Activated CD4-positive, alpha-beta T cell treated with anti-CD3 and anti-CD28 coated beads for 1 hour (primary cell): ENCODE measurements at places on chromosomes 2 and 18.
A peak's percentile ranks its signal among the peaks of the same experiment; 100 is the strongest.

DNA sequence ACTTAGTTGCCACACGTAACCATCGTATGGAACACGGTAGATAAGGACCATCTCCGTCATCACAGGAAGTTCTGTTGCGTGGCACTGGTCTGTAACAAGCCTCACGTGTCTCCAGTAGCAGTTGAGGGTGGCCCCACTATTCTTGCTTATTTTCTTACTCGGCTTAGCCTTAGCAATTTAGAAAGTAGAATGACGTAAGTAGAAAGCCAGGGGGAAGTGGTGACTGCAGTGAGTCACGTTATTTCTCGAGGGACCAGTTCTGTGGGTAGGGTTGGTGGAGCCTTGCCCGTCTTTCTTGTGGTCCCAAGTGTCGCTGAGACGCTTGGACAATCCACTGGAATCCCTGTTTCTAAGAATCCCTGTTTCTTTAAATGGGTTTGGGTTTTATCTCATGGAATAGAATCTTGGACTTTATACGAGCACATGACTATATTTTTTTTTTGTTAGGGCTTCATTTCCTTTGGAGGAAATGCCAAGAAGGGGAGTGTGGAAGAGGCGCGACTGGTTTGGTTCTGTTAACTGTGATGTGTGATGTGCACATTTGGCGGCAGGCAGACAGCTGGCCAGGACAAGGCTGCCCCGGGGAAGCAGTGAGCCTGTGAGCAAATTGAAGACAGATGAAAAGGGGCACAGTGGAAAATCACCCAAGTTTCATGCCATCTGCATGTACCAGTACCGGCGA, 96.2 kb downstream of the CABLES1 start:
- peak; percentile 50 for DNase-seq

- no peak for DNase-seq
These were observed 193.8 kb downstream of the PAX3 start for GRCh38 chr2:222105046-222105445.

GRCh38 chr2:236215196-236215595, 47.0 kb upstream of the GBX2 start:
- DNase-seq: no peak

DNA sequence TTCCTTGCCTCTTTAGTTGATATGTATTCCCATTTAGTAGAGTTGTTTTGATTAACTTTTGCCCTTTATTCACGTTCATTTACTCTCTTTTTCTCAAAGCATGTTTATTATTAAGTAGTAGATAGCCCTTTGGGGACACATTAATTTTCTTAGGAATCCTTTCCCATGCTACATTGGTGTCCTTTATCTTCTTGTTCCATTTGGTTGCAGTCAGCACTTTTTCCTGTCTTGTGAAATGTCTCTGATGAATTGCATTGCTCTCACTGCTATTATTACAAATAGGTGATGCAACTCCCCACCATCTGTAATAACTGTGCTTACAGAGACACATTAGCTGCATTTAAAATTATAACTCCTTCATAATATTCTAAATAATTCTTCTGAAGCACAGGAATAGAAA, 428.5 kb upstream of the CNTNAP5 start:
- no peak for DNase-seq

DNA sequence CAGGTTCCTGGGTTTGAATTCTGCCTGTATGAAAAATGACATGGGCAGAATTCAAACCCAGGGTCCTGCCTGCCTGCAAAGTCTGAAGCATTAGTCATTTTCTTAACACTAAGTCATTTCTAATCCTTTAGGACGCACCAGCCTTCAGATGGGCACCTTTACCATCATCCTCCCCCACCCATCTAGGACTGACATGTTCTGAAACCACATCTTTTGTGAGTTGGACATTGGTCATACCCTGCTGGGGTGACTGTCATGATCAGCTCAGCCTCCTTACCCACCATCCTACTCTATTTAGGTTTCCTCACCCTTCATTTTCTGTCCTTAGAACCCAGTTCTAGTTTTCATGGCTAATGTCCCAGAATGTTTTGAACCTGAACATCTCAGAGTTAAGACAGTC, 104.9 kb downstream of the TRIB2 start:
- DNase-seq: no peak

DNA sequence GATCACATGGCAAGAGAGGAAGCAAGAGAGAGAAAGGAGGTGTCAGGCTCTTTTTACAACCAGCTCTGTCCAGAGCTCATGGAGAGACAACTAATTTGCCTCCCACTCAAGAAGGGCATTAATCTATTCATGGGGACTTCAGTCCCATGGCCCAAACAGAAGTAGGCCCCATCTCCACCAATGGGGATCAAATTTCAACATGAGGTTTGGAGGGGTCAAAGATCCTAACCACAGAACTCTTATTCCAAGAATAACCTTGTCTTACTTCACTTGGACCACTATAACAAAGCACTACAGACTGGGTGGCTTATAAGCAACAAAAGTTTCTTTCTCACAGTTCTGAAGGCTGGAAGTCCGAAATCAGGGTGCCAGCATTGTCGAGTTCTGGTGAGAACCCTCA, 31.8 kb downstream of the GRB14 start:
- DNase-seq: no peak

GRCh38 chr2:3661149-3661660, 3.2 kb downstream of the ALLC start:
- no peak for DNase-seq

DNA sequence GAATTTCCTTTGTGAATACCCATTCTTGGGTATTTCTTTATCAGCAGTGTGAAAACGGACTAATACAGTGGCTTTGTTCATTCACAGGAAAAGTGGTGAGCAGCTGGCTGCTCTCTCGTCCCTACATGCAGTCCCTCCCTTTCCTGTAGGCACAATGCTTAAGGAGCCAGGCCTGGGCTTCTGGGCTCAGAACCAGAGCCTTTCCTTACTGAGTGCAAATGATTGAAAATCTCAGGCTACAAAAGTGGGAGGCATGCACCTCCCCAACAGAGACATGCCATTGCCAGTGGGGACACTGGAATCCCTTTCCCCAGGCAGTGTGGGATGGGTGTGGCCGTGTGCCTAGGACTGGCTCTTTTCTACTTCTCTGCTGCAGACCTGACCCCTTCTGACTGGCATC, 61.3 kb downstream of the MCFD2 start:
- no peak for DNase-seq

DNA sequence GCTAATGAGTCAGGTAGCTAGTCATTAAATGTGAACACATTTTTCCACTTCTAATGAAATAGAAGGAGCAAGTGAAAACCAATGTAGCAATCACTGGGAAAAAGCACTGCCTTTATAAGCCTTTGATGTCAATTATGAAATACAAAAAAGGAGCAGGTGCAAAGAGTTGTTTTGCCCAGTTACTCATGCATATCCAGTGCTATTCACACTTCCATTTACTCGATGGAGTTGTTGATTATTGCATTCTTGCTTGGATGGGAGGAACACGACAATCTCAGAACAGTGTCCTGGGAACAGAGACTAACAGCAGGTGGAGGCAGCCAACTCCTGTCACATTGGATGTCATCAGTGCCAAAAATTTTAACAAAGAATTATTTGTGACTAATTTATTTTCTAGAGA, 372.5 kb downstream of the CBLN2 start:
- no peak for DNase-seq

DNA sequence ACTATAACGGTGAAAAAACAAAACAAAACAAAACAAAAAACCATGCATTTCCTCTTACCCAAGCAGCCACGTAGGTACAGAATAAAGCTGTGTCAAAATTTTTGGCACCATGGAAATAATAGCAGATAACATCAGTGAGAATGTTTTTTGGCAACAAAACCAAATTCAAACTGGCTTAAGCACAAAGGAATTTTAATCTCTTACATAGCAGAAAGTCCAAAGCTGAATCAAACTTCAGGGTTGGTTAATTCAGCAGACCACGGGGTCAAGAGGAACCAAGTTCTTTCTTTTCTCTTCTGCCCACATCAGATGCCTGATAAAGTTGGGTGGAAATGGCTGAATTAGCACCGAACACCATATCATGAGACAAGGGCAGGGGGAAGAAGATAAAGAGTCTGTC, 129.5 kb downstream of the PAX3 start:
- DNase-seq: no peak

DNA sequence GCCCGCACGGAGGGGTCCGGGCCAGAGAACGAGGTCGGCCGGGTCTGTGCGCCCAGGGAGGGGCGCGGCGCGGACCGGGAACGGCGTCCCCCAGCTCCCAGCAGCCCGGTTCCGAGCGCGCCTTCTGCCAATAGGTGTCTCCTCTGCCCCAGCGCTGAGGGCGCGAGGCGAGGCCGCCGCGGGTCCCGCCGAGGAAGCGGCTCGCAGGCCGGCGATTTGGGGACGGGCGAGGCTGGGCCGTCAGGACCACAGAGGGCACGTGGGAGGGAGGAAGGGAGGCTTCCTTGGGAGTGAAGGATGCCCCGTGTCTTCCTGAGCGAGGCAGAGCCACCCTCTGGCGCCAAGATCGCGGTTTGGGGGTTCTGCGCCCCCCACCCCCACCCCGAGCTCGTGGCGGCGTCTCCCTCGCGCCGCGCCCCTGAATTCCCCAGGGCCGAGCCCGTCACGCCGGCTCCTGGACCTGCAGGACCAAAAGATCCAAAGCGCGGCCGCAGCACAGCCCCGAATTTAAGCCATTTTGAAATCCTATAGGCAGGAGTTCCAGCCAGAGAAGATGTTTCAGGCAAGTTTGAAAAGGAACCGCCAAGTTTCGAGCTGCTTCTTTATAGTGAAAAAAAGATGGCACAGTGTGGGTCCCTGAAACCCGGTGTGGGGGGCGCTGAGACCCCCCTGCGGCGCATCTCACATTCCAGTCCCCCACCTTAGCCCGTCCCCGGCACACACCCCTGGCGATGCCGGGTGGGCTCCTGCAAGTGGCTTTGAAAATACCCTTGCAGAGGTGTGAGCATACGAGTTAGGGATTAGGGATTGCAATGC, 909 bp downstream of the NFATC1 start:
- DNase-seq: no peak

DNA sequence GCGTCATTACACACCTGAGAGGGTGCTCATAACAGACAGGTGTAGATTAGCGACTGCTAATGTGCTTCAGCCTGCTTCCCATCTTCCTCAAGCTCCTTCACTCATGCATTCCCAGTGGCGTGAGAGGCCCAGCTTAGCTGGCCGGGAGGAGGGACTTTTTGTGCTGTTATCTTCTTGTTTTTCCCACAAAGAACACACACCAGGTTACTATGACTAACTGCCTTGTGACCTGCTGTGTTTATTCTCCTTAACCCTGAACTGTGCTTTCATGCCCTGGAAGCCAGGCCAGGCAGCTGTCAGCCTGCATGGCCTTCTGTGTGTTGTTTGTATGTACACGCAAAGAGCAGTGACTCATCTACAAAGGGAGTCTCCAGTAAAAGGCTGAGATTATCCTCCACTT, 143.8 kb downstream of the PIEZO2 start:
- DNase-seq: no peak

- DNase-seq: no peak
These were observed 36.7 kb downstream of the DYNC1I2 start for GRCh38 chr2:171723716-171724683.

DNA sequence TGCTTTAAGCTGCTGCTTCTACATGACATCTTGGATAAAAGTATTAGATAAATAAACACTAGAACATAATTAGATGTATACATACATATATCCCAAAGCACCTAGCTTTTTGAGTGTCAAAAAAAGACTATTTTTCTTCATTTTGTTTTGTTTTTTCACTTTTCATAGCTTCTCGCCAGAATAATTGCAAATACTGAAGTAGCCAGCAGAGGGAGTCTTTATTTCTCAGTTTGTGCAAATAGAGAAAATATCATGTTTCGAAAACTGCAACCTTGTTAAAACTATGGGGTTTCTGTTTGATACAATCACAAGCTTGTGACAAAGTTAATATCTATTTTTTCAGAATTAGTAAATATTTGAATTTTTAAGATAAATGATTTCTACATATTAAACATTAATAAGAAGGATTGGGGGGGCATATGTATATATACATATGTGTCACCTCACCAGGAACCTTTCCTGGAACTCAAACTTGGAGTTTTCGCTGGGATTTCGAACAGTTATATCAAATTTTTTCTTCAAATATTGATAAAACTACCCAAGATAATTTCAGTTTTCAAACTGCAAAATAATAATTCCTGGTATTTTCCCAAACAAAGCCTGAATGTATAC, 61.0 kb downstream of the GRB14 start:
- no peak for DNase-seq

- no peak for DNase-seq
These were observed 10.7 kb upstream of the MRO start for GRCh38 chr18:50830544-50830943.

- DNase-seq: no peak
These were observed 1898.4 kb upstream of the CELF4 start for GRCh38 chr18:39464006-39464405.

GRCh38 chr2:108369153-108369552, 8.6 kb upstream of the SULT1C4 start:
- no peak for DNase-seq

GRCh38 chr2:163187995-163188655, 349.6 kb upstream of the KCNH7 start:
- DNase-seq: no peak

DNA sequence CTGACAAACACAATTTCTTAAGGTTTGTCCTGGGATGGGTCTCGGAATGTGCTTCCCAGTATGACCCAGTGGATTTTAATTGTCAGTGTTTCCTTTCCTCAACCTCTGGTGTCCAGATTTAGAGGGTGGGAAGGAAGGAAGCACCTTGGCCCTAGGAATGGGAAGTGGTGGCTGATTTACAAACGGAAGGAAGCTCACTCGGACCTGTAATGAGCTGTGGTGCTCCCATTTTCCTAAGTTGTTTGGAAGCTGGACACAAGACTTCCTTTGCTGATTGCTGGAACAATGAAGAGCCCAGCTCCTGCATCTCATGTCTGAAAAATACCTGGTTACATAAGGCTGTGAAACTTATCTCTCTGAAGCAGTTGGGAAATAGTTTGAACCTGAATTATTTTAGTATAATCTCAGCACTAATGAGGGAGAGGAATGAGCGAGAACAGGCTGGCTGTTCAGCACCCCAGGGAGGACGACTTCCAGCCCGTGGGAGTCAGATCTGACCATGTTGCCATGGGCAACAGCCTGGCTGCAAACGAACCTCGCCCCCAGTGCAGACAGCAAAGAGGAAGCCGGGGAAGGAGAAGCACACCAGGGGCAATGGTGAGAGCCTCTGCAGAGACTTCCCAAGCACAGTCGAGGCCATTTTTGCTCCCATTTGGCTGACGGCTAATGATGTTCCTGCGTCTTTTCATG, 74.4 kb upstream of the ASB18 start:
- DNase-seq: no peak

GRCh38 chr2:201127570-201127969, 11.6 kb downstream of the CFLAR start:
- DNase-seq: no peak

- no peak for DNase-seq
These were observed 158.5 kb upstream of the LMAN1 start for GRCh38 chr18:59517446-59518165.

DNA sequence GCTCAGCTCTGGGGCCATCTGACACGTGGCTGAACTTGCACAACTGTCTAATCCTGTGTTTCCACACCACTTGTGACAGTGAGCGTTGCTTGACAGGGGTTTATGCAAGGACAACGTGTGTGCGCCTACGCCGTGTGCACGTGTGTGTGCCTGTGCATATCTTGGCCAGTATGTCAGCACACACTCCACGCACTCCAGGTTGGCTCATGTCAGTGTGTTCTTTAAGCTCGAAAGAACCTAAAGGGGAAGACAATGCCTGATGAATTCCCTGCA, 85.6 kb upstream of the SALL3 start:
- no peak for DNase-seq
